Left lung (tissue), 14 donors: ENCODE measurements at places on chromosomes 7 and 10. TPM values are rescaled to one million over a fixed set of nuclear protein-coding genes. Genes with fewer than 3 reads are reported as not detected.

SLC25A40 gene
- 23.1 TPM for total RNA-seq

GRCh38 chr10:131017566-131018285 is 293.8 kb downstream of the TCERG1L start:
- H3K27ac ChIP-seq: no peak overlapping the region
- H3K27me3 ChIP-seq: peaks cover 14% of the 10 kb centered on the region
- no peaks in the 10 kb centered on the region for H3K36me3 ChIP-seq
- no peak overlapping the region for H3K4me3 ChIP-seq
- no peaks in the 10 kb centered on the region for H3K4me1 ChIP-seq

RBM17 gene
- 95.5 TPM for total RNA-seq

DNA sequence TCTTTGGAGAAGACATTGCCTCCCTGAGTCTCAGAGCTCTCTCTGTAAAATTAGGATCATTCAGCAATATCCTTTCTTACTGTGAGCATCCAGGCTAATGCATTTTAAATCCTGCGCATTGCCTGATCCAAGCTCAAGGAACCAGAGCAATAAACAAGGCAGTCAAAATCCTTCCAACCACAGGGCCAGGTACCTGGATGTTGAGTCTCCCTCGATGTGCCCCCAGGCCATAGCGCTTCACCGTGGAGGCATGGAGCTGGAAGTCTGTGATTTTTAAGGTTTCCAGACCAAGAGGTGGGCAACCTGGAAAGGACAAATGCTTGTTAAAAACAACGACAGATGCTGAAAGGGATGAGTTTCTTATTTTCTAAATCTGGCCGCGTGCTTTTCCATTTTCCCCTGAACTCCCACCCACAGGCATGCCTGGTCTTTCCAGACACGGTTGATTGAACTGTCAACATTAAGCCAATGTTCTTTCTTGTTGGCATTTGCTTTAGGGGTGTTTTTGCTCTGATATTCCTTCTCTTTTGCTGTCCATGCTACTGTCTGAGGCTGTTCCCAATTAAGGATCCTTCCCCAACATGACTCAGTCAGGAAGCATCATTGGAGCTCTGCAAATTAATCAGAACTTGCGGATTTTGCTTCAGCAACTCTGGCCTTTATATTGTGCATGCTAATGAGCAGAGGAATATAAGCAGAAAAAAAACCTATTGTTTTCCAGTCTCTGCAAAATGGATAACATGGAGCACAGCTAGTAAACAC is 29.0 kb downstream of the CPXM2 start:
- DNase-seq: no peak
- H3K27ac ChIP-seq: no peak overlapping the region
- no peaks in the 10 kb centered on the region for H3K4me1 ChIP-seq
- no peaks in the 10 kb centered on the region for H3K36me3 ChIP-seq
- peaks cover 22% of the 10 kb centered on the region for H3K27me3 ChIP-seq

UCMA gene
- not detected for total RNA-seq

DNA sequence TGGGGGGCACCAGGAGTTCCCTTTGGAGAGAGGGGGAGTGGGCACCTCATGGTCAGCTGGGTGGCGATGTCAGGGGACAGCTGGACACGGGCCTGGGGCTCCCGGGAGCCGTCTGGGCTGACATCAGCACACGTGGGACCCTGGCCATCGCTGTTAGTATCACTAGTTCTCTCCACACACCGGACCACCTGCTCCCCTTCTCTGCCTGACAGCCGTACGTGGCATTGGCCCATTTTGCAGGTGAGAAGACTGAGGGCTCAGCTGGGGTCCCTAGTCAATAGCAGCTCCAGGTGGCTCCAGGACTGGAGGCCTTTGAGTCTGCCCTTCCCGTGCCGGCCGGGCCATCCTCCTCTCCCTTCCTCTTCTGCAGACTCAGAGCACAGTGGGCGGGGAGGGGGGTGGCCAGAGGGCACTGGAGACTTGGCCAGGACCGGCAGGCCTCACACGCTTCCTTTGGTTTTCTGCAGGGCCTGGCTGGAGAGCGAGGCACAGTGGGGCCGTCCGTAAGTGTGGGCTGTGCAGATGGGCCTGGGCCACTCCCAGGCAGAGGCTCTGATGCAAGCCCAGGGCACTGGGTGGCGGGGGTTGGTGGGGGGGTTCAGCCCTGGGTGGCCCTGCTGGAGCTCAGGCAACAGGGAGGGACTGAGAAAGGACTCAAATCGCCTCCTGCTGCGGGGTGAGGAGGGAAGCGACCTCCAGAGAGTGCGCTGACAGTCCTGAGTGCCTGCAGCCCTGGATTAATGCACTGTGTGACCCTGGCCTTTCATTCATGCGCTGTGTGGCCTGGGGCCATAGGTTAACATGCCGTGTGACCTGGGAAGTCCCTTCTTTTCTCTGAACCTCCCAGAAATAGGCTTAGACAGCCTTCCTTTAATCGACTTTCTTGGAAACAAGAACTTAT is 78.2 kb downstream of the MYL10 start:
- no peaks in the 10 kb centered on the region for H3K4me1 ChIP-seq
- H3K27ac ChIP-seq: no peak overlapping the region
- H3K4me3 ChIP-seq: no peak overlapping the region
- peak; percentile 65 for DNase-seq

DNA sequence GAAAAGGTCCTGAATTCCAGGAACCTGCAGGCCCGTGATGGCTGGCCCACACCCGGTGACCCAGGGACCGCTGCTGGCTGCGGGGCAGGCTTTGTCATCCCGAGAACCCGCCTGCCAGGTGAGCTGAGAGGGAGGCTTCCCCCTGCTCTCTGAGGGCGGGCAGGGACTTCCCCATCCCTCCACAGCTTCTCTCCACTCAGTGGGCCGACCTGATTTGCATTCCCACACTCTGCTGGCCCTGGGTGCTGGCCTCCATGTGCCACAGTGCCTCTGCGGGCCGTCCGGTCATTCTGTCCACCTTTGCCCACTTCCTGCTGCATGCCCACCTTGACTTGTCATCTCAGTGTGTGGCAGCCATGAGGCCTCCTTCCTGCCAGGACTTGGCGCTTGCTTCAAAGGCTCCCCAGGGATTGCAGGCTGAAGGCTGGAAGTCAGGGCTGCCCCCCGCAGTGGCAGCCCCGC is 35.3 kb downstream of the PALD1 start:
- H3K36me3 ChIP-seq: no peaks in the 10 kb centered on the region
- peaks cover 24% of the 10 kb centered on the region for H3K4me1 ChIP-seq
- H3K27ac ChIP-seq: no peak overlapping the region
- no peaks in the 10 kb centered on the region for H3K27me3 ChIP-seq
- H3K4me3 ChIP-seq: no peak overlapping the region

- DNase-seq: no peak
- no peaks in the 10 kb centered on the region for H3K36me3 ChIP-seq
- no peak overlapping the region for H3K27ac ChIP-seq
- H3K27me3 ChIP-seq: no peaks in the 10 kb centered on the region
- H3K4me1 ChIP-seq: no peaks in the 10 kb centered on the region
These were observed 40.9 kb upstream of the EFCAB10 start for GRCh38 chr7:105622106-105622731.

GRCh38 chr10:126611303-126611702 is 59.2 kb downstream of the C10orf90 start:
- H3K36me3 ChIP-seq: no peaks in the 10 kb centered on the region
- H3K27me3 ChIP-seq: no peaks in the 10 kb centered on the region
- peak; percentile 6 for DNase-seq
- H3K4me3 ChIP-seq: no peak overlapping the region

DNA sequence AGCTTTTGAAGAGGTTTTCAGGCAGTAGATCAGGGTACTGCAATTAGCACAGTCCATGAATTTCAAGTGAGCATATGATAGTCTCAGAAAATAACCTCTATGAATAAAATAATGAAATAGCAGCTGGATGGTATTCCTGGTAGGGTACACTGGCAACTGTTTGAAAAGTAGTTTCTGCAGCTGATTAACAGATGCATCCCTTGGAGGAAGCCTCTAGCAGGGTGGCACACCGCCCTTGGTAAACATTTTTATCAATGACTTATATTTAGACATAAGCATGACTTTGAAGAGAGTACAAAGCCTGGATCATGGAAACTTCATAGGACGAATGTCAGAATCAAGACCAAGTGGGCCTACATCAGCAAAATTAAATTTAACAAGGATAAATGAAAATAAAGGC is 26.8 kb downstream of the WNT16 start:
- no peak overlapping the region for H3K4me3 ChIP-seq
- peaks cover 47% of the 10 kb centered on the region for H3K36me3 ChIP-seq
- no peaks in the 10 kb centered on the region for H3K4me1 ChIP-seq
- H3K27me3 ChIP-seq: no peaks in the 10 kb centered on the region

DNA sequence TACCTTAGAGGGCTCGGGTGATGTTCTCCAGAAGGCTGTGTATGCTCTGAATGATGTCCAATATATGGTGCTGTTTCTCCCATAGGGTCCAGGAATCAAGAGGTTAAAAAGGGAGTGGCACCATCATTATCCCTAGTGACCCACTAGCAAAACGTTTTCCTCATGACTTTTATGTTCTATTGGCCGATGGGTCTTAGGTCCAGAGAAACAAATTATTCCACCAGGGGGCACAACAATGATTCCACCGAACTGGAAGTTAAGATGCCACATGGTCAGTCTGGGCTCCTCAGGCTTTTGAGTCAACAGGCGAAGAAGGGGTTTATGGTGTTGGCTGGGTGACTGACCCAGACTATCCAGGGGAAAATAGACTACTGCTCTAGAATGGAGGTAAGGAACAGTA is 256.1 kb downstream of the COBL start:
- no peak overlapping the region for H3K4me3 ChIP-seq
- H3K36me3 ChIP-seq: no peaks in the 10 kb centered on the region
- no peak for DNase-seq
- H3K27me3 ChIP-seq: no peaks in the 10 kb centered on the region
- no peak overlapping the region for H3K27ac ChIP-seq
- no peaks in the 10 kb centered on the region for H3K4me1 ChIP-seq

- no peak for DNase-seq
- H3K4me3 ChIP-seq: no peak overlapping the region
- H3K4me1 ChIP-seq: no peaks in the 10 kb centered on the region
- H3K27ac ChIP-seq: no peak overlapping the region
These were observed 7.2 kb downstream of the ADAMTS14 start for GRCh38 chr10:70679498-70679897.

NAT16 gene
- not detected for total RNA-seq

- peaks cover 40% of the 10 kb centered on the region for H3K4me1 ChIP-seq
- H3K27ac ChIP-seq: peak overlapping the region; percentile 54
- no peaks in the 10 kb centered on the region for H3K36me3 ChIP-seq
- H3K4me3 ChIP-seq: no peak overlapping the region
These were observed 66.9 kb downstream of the STK17A start for GRCh38 chr7:43649755-43650274.

DNA sequence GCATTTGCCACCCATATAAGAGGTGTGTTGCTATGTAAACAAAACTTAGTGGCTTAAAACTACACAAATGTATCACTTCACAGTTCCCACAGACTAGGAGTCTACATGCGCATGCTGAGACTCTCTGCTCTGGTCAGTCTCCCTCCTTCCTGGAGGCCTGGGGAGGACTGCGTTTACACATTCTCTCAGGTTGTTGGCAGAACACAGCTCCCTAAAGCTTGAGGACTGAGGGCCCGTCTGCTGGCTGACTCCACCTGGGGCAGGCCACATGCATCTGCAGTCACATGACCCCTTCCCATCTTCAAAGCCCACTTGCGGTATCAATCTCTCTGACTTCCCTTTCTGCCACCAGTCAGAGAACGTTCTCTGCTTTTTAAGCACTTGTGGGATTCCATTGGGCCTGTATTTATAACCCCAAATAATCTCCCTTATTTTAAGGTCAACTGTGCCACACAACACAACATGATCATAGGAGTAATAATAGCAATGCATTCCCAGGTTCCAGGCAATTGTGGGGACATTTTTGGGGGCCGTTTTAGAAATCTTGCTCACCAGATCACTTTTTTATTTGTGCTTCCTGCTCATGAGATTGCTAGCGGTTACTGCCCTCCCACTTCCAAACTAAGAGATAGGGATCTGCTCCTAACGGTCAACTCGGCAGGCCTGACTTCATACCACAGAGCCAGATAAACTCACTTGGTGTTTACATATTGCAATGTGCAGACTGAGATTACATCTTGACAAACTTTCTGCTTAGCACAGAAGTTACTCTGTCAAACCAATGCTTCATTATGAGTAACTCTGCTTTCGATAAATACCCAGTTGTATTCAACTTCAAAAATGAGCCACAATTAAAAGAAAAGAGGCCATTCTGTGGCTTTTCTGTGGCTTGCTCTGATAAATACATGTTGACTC is 96.3 kb downstream of the ALOX5 start:
- H3K4me3 ChIP-seq: no peak overlapping the region
- no peak for DNase-seq
- no peaks in the 10 kb centered on the region for H3K36me3 ChIP-seq
- no peaks in the 10 kb centered on the region for H3K27me3 ChIP-seq

DNA sequence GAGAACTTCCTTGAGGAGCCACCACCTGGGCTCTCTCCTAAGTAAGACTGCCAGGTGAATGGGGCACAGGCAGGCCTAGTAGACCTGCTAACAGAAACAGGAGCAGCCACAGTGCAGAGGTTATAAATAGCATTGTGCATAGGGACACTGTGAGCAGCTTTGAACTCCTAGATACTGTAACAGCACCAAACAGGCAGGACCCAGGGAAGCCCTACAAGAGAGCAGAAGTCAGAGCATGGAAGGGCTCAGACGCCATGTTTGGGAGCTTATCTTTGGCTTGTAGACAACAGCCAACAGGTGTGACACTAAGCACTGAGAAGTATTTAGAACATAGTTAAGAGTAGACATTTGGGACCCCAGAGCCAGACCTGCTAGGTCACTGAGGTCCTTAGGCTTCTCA is 14.5 kb downstream of the XRCC2 start:
- H3K4me1 ChIP-seq: no peaks in the 10 kb centered on the region
- no peaks in the 10 kb centered on the region for H3K27me3 ChIP-seq
- no peak for DNase-seq
- H3K4me3 ChIP-seq: no peak overlapping the region
- no peaks in the 10 kb centered on the region for H3K36me3 ChIP-seq

DNA sequence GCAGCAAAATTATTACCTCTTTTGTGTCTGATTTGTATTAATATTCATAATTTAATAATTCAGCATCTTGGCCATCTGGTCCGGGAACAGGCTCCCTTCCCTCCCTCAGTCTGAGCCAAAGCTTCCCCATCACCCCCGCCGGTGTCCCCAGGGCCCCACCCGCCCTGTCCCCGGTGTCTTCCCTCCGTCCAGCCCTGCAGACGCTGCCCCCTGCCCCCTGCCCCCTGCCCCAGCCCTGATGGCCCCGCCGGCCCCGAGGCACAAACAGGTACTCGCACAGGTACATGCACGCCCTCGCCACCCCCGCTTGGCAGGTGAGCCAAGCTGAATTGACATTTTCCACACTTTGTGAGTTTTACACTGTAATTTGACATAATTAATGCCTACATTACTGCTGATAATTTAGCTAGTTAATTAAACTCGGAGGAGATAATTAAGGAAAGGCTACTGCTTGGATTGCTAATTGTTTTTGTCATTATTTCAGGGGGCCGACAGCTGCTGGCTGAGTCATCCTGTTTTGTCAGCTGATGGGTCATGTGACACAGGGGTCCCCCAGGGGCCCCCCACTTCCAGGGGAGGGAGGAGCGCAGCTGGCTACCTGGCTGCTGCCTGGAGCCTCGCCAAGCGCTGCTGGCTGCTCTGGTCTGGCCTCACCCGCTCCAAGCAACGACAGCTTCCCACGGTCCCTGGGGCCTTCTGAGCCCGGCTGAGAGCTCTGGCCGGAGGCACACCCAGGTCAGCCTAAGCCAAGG is 36.6 kb downstream of the MICALL2 start:
- H3K27ac ChIP-seq: no peak overlapping the region
- H3K4me3 ChIP-seq: no peak overlapping the region
- no peaks in the 10 kb centered on the region for H3K4me1 ChIP-seq
- DNase-seq: no peak
- H3K36me3 ChIP-seq: no peaks in the 10 kb centered on the region

RTKN2 gene
- total RNA-seq: 14.1 TPM
